ENCODE measurements at places on chromosomes 5 and 9. TPM values are rescaled to one million over a fixed set of nuclear protein-coding genes. Genes with fewer than 3 reads are reported as not detected.

DNA sequence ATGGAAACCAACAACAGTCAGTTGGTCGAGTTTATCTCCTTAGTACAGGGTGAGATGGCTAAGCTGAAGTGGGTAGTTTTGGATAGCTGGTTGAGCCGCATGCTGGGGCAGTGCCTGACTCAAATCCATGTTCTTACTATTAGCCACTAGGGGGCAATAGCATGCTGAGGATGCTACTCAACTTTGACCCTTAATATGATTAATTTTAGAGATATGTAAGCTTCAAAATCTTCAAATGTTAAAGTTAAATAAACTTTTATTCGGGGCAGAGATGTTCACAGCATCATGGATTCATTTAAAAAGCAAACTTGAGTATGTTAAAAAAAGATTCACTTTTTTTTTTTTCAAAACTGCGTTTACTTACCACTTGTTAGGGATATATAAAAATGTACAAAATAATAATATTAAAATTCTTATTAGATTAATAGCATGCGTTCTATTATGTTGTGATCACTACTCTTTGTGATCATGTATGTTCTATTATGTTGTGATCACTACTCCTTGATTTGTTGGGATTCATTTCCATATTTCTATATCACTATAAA is 57.0 kb downstream of the C9orf153 start:
- DNase-seq: no peak
- no peak overlapping the region for H3K4me3 ChIP-seq
- H3K4me1 ChIP-seq: no peaks in the 10 kb centered on the region
- H3K27me3 ChIP-seq: peaks cover 10% of the 10 kb centered on the region
- H3K36me3 ChIP-seq: no peaks in the 10 kb centered on the region

DNA sequence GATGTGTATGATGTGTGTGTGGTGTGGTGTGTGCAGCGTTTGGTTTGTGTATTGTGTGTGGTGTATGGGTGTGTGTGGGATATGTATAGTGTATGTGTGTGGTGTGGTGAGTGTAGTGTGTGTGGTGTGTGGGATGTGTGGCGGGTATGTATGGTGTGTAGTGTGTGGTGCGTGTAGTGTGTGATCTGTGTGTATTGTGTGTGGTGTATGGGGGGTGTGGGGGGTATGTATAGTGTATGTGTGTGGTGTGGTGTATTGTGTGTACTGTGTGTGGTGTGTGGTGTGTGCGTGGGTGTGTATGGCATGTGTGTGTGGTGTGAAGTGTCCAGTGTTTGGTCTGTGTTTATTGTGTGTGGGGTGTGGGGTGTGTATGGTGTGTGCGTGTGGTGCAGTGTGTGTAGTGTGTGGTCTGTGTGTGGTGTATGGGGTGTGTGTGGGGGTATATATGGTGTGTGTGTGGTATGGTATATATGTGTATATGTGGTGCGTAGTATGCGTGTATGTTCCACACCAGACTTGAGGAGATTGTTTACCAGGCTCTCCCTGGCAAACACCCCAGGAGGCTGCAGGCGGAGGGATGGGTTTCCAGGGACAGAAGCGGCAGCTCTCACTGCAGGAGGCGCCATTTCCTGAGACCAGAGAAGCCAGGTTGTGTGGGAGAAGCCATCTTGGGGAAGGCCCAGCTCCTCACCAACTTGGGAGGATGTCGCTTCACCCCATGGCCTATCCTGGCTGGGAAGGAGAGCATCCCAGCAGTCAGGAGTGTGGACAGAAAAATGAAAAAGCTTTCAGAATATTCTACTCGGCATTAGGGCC is 138.1 kb downstream of the NXNL2 start:
- no peak for DNase-seq
- H3K27me3 ChIP-seq: no peaks in the 10 kb centered on the region
- H3K36me3 ChIP-seq: no peaks in the 10 kb centered on the region
- no peak overlapping the region for H3K27ac ChIP-seq

GRCh38 chr9:119009249-119009648 is 360.0 kb downstream of the BRINP1 start:
- H3K27me3 ChIP-seq: no peaks in the 10 kb centered on the region
- no peaks in the 10 kb centered on the region for H3K4me1 ChIP-seq
- no peak overlapping the region for H3K4me3 ChIP-seq
- no peak for DNase-seq

DNA sequence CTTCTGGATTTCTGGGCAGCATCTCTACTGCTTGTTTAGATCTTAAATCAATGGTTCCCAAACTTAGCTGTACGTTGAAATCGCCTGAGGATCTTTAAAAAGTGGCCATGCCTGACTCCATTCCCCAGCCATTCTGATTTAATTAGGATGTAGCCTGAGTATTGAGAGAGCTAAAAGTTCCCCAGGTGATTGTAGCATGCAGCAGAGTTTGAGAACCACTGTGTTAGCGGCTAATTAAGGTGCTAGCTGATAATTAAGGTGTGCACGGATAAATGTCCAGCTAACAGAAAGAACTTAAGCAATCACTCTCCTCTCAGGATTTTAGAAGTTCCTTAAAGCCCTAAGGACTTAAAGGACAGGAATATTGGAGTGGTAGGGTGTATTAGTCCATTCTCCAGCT is 89.1 kb downstream of the NMUR2 start:
- H3K4me1 ChIP-seq: no peaks in the 10 kb centered on the region
- no peak overlapping the region for H3K4me3 ChIP-seq
- H3K27ac ChIP-seq: no peak overlapping the region
- DNase-seq: no peak

DNA sequence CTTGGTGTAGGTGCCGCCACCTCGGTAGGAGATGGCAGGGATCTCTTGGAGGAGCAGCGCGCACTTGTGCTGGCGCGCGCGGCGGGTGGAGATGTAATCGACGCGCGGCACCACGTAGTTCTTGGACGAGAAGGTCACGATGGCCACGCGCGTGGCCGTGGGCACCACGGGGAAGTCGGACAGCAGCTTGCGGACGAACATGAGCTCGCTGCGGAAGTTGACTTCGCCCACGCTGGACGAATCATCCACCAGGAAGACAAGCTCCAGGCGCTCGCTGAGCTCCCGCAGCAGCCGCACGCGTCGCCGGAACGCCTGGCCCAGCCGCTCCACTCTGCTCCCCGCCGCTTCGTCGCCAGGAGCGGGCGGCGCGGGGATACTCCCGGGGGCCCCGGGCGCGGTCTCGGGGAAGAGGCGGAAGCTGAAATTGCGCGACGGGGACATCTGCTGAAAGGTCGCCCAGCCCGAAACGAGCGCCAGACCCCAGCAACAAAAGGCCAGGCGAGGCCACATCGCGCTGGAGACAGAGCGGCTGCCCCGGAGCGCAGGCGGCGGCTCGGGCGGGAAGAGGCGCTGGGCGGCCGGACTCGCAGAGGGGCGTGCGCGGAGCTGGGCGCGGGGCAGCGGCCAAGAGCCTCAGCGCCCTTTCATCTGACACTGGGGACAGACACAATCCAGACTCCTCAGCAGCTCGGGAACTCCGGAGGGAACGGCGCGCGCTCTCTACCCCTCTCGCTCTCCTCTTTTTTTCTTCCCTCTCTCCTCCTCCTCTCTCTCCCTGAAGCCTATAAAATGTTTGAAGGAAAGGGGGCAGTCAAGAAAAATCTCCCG is at the start of gene SVEP1:
SVEP1 (minus strand) TSS at position 708 of the 828 bp plus-strand sequence; CDS start at position 510, 198 bp downstream.
- H3K4me3 ChIP-seq: no peak within 1 kb of the TSS
- no peaks in the 10 kb centered on the region for H3K4me1 ChIP-seq
- H3K27ac ChIP-seq: no peak within 1 kb of the TSS
- H3K36me3 ChIP-seq: no peaks in the 10 kb centered on the region
- peaks cover 42% of the 10 kb centered on the region for H3K27me3 ChIP-seq
- no peak for DNase-seq

DNA sequence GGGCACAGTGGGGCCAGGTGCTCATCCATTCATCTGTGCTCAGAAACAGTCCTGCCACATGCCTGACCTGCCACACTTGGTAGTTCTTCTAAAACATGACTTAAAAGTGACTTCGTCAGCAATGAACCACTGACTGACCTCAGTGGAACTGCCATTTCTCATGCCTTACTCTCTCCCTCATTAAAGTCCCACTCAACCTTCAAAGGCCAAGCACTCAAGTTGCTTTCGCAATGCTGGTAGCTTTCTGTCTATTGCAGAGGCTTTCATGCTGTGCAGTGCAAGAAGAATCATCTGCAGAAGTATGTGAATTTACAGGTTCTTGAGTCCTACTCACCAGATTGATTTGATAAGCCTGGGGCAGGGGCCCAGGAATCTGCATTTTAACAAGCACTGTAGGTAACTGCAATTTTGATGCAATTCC is 23.9 kb downstream of the B4GALT1 start:
- peak overlapping the region; percentile 97 for H3K27ac ChIP-seq
- H3K4me3 ChIP-seq: peak overlapping the region; percentile 66
- H3K27me3 ChIP-seq: no peaks in the 10 kb centered on the region
- H3K36me3 ChIP-seq: peaks cover 43% of the 10 kb centered on the region
- DNase-seq: no peak

The KIF4B gene
- total RNA-seq: not detected

The RGS7BP gene
- total RNA-seq: not detected

The FGF1 gene
- total RNA-seq: not detected

GRCh38 chr5:149315753-149316152 is 29.5 kb upstream of the GRPEL2 start:
- H3K4me3 ChIP-seq: no peak overlapping the region
- no peaks in the 10 kb centered on the region for H3K27me3 ChIP-seq
- no peaks in the 10 kb centered on the region for H3K4me1 ChIP-seq
- no peaks in the 10 kb centered on the region for H3K36me3 ChIP-seq
- DNase-seq: no peak
